ENCODE measurements at places on chromosomes 6 and 20.

GRCh38 chr6:100465701-100466409 lies 1.1 kb upstream of the SIM1 start:
- DNase-seq: no peak

GRCh38 chr6:29953001-29953441 lies 10.7 kb downstream of the HLA-A start:
- DNase-seq: no peak

DNA sequence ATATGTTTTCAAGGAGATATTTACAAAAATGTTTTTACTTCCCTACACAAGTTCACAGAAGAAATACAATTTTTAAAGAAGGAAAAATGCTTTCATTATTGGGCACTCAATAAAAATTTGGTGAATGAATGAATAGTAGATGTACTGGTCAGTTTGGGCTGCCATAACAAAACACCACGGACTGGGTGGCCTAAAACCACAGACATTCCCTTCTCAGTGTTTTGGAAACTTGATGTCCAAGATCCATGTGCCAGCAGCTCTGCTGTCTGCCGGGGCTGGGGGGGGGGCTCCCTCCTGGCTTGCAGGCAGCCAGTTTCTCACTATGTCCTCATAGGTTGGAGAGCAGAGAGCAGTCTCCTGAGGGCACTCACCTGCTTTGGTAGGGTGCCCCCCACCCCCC lies 62.0 kb downstream of the FAM120B start:
- no peak for DNase-seq

DNA sequence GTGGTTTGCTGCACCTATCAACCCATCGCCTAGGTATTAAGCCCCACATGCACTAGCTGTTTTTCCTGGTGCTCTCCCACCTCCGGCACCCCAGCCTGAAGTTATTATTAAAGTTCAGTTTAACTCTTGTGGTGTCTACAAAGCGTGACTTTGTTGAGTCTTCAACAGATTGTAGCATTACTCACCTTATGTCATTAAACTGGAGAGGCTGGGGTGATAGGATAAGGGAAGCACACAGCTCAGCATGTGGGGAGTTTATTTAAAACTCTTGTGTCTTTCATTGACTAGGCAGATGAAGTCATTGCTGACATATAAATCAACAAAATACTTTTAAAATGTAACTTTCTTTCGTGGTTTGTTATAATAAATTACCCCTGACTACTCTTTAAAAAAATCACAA lies 84.7 kb upstream of the GCM1 start:
- no peak for DNase-seq

GRCh38 chr6:117399126-117399525 lies 26.6 kb downstream of the ROS1 start:
- no peak for DNase-seq
